ENCODE measurements at places on chromosomes 7 and 10.

GRCh38 chr7:155645662-155646061, 1.2 kb downstream of the RBM33 start:
- no peak for DNase-seq

DNA sequence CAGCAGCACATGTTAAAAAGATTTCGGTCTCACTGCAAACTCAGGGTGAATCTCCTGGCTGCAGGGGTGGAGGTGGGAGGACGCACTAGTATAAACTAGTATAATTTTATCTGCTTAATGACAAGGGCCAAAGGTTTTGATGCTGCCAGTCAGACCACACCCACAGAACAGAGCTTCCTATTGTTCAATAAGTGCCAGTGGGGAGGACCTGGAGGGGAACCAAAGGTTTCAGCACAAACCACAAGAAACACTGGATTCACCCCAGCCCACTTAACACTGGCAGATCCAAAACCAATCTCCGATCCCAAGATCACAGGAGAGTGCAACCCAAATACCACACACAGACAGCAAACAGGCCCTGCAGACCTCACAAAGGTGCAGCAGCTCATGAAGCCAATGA, 6.6 kb downstream of the VOPP1 start:
- no peak for DNase-seq

GRCh38 chr10:97434055-97434454, 8.1 kb downstream of the PGAM1 start:
- DNase-seq, result no peak

DNA sequence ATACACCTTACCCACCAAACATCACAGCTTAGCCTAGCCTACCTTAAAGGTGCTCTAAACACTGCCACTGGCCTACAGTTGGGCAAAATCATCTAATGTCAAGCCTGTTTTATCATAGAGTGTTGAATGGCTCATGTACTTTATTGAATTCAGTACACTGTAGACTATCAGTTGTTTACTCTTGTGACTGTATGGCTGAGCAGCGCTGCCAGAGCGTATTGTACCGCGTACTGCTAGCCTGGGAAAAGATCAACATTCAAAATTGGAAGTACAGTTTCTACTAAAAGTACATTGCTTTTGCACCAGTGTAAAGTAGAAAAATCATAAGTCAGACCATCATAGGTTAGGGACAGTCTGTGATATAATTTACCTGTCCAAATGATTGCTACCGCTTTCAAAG, 226.8 kb downstream of the PRPF18 start:
- DNase-seq, result no peak

- peak; percentile 6 for DNase-seq
Measured at GRCh38 chr10:42783181-42783549, 570 bp downstream of the BMS1 start.

DNA sequence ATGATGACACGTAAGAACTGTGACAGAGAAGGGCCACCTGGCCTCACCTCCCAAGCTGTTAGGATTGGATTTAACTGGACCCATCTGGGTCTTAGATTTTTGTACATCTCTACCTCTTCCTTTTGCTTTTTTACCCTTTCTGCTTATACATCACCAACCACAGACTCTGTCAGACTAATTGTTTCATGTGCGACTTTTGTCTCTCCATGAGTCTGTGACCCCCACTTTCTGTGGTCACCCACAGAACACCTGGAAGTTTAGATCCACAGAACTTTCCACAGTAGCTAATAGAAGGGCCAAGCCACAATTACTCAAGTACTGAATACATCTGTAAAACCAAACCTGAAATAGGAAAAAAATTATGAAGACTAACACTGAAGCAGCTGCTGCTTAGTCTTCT, 23.1 kb downstream of the SEC31B start:
- no peak for DNase-seq

- no peak for DNase-seq
Measured at GRCh38 chr10:70538195-70538520, 59.6 kb downstream of the PALD1 start.

DNA sequence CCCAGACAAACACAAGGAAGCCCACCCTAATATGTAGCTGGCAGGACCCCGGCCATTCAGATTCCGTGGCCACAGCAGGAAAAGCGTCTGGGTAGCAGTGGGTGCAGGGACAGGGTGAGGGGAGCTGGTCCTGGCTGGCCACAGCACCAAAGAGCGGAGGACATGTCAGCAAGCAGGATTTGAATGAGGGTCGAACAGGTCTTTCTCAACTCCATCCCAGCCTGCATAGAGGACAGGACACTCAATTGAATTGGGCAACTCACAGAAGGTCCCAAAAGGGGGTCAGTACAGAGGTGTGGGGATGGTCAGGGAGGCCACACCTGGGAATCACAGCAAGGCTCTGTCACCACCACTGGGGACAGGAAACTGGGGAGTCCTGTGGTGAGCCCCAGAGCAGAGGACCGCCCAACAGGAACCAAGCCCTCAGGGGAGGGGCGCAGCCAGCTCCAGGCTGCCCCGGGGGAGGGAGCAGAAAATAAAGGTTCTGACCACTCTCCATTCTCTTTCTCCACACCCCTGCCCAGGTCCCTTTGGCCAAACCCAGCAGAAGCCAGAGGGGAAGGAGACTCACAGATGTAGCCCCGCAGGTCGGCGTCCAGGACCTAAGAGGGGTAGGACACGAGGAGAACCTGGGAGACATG, 108.7 kb upstream of the PPP2R2D start:
- DNase-seq, result no peak

- DNase-seq, result no peak
Measured at GRCh38 chr7:54947266-54947665, 71.6 kb upstream of the EGFR start.

DNA sequence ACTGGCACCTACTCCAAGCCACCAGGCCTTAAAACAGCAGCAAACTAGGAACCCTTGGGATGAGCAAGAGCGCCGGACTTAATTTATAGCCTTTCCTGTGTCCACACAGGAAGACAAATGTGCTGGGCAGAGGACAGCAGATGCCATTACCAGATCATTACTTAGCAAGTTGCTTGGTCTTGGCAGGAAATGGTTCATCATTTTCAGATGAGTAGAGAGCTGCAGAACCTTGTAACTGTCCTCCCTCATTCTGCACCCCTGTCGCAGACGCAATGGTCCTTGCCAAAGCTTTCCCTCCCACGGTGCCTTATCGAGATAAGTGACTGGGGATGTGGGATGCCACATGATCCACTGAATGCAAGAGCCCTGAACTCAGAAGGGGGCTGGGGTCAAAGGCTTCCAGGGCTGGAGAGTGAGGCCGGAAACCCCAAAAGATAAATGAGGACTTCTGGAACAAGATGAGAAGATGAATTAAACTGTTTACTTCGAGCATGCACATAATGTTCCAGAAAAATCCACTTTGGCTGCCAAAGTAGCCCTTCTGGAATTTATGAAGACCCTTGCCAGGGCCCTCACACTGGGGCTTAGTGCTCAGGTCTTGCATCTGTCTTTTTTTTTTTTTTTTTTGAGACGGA, 145.6 kb upstream of the ZNF32 start:
- DNase-seq, result no peak

GRCh38 chr10:95798096-95798855, 42.3 kb downstream of the ENTPD1 start:
- DNase-seq, result no peak

DNA sequence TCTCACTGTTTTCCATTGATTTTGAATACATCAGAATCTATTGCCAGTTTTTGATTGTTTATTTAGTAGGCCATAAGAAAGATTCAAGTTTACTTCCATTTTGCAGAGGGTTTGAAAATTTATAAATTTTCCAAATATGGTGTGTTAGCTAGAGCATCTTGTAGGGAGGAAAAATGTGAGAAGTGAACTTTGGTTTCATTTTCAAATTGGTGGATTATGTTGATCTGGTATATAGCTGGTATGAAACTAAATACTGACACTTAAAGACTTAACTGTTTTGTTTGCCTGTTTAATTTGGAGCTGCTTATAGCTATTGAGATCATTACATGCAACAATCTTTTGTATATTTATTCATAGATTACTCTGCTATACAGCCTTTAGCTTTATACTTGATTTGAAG, 108.1 kb downstream of the ADAM22 start:
- DNase-seq, result peak; percentile 14
